ENCODE measurements at places on chromosomes 13 and 19.

DNA sequence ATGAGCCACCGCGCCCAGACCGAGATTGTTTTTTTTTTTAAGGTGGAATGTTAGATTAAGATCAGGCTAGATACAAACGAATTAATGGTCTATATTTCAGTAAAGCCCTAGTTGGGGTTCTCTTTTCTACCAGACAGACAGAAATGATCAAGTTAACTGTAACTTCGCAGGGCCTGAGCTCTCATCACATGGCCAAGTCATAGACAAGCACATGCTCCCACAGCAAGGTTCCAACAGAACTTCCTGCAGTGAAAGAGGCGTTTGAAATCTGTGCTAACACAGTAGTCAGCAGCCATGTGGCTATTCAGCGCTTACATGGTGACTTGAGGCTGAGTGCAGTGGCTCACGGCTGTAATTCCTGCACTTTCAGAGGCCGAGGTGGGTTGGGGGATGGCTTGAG lies 34.7 kb upstream of the SEMA6B start:
- no peak for DNase-seq

DNA sequence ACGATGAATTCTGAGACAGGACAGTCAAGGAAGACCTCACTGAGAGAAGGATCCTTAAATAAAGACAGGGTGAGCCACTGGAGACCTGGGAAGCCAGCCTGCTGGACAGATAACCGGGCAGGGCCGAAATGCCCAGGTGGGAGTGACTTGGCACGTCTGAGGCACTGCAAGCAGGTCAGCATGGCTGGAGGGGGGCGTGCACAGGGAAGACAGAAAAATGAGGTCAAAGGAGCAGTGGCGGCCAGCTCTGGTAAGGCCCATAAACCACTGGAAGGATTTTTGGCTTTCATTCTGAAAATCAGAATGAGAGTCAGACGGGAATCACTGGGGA lies 5.8 kb upstream of the ATP1A3 start:
- DNase-seq = no peak

DNA sequence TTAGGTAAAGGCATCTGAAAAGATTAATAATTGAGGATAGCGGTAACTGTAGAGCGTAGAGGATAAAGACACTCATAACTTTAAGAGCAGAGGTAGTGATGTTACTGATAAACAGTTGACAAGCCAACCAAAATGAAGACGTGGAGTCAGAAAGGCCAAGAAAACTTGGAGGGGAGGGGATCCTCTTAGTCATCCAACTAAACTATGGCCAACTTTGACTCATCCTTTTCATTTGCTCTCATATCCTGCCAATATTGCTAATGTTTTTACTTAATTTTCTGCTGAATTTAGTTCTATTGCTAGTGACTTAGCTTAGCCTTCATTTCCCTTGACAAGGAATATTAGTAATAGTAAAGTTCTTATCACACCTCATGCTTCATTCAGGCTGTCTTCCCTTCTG lies 13.4 kb downstream of the ITGBL1 start:
- no peak for DNase-seq

GRCh38 chr13:111886217-111886945 lies 180.6 kb upstream of the SOX1 start:
- no peak for DNase-seq

DNA sequence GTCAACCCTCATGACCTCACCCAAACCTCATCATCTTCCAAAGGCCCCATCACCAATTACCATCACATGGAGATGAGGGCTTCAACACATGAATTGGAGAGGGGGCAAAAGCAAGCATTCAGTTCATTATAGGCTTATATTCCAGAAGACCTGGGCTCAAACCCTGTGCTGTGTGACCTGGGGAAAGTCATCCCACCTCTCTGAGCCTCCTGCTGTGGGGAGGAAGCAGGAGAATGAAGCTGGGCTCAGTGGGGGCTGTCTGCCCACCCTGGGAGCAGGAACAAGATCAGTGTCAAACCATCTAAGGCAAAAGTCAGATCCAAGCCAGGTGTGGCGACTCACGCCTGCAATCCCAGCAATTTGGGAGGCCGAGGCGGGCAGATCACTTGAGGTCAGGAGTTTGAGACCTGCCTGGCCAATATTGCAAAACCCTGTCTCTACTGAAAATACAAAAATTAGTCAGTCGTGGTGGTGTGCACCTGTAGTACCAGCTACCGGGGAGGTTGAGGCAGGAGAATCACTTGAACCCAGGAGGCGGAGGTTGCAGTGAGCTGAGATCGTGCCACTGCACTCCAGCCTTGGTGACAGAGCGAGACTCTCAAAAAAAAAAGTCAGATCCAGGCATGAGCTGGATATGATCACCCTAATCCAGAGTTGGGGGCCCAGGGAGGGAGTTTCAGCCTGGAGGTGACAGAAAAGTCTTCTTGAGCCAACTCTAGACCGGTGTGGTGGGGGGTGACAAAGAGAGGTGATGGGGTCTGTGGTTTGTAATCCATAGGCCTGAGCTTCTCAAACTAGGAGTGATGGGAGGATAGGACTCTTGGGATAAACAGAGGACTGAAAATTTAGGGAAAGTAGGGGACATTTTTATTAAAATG lies 1.6 kb upstream of the TPM4 start:
- DNase-seq = no peak

DNA sequence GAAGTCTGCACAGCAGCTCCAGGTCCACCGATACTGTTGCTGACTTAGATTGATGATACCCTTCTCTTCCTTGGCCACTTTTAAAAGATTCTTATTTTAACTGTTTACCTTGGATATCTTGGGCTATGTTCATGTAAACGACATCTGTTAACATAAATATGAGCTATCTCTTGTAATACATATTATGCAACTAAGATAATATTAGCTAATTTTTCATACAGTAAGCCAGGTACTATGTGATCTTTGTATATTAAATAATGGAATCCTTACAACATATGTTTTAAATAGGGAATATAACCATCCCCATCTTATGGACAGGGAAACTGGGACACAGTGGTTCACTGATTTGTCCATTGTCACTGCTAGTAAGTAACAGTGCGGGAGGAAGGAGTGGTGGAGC lies 37.9 kb downstream of the TNFRSF19 start:
- no peak for DNase-seq

- no peak for DNase-seq
Measured at GRCh38 chr19:55528030-55528803, 8.7 kb downstream of the SBK2 start.

- peak; percentile 27 for DNase-seq
Measured at GRCh38 chr19:35460608-35461007, 12.6 kb downstream of the FFAR2 start.

- peak; percentile 76 for DNase-seq
Measured at GRCh38 chr13:75876142-75877050, 240.3 kb downstream of the LMO7 start.

- peak; percentile 42 for DNase-seq
Measured at GRCh38 chr13:50152655-50153309, 137.5 kb downstream of the KCNRG start.

GRCh38 chr13:25384758-25385410 lies 13.1 kb downstream of the ATP8A2 start:
- no peak for DNase-seq

DNA sequence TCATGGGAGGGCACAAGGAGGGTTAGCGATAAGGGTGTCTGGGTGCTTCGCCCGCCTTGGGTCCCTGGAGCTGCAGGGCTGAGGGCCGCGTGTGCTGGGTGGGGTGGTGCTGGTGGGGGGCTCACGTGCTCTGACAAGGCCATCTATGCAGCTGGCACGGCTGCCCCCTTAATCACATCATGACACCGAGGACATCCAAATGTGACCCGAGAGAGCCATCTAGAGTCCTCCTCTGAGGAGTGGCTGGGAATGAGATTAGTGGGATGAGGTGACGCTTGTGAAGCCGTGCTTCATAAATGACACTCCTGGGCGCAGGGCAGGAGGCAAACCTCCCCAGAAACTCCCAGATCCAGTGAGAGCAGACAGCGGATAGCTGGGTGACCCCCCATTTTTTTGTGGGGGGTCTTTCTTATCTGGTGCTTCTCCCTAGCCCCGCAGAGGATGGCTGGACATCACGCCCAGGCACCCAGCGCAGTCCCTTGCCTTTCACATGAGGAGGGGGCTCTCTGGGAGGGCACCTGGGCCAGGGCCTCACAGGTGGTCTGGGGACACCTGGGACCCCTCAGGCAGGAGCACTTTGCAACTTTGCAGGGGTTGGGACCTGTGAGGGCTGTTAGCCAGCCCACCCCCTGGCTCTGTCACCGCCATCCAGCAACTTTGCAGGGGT lies 6.6 kb downstream of the FZR1 start:
- no peak for DNase-seq

DNA sequence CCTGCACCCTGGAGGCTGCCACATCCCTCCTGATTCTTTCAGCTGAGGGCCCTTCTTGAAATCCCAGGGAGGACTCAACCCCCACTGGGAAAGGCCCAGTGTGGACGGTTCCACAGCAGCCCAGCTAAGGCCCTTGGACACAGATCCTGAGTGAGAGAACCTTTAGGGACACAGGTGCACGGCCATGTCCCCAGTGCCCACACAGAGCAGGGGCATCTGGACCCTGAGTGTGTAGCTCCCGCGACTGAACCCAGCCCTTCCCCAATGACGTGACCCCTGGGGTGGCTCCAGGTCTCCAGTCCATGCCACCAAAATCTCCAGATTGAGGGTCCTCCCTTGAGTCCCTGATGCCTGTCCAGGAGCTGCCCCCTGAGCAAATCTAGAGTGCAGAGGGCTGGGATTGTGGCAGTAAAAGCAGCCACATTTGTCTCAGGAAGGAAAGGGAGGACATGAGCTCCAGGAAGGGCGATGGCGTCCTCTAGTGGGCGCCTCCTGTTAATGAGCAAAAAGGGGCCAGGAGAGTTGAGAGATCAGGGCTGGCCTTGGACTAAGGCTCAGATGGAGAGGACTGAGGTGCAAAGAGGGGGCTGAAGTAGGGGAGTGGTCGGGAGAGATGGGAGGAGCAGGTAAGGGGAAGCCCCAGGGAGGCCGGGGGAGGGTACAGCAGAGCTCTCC lies 6.9 kb upstream of the CEACAM5 start:
- DNase-seq = no peak

DNA sequence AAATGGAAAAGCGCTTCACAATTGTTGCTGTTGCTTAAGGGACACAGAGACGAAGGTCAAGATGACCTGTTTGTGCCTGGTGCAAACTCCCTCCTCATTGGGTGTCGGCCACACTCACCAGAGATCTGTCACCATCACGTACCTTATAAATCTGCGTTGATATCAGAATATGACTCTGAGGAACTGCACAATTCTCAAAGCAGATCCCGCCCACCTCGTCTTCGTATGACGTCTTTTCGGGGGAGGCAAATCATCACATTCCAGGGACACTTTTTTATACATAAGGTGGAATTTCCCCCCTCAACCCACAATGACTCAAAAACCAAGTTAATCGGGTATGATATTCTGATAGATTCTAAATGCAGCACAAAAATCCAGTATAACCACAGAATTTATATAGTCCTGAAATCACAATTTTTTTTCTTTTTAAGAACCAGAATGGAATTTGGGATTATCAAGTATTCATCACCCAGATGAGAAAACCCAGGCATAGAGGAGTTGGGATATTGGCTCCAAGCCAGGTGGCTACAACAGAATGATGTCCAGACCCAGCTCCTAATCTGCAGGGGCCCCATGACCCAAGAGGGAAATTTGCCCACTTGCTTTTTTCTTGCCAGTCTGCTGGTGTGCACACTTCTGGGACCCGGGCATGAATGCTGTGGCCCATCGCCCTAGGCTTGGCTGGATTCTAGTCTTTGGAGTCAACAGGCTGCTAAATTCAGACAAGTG lies 50.6 kb upstream of the MTIF3 start:
- no peak for DNase-seq

DNA sequence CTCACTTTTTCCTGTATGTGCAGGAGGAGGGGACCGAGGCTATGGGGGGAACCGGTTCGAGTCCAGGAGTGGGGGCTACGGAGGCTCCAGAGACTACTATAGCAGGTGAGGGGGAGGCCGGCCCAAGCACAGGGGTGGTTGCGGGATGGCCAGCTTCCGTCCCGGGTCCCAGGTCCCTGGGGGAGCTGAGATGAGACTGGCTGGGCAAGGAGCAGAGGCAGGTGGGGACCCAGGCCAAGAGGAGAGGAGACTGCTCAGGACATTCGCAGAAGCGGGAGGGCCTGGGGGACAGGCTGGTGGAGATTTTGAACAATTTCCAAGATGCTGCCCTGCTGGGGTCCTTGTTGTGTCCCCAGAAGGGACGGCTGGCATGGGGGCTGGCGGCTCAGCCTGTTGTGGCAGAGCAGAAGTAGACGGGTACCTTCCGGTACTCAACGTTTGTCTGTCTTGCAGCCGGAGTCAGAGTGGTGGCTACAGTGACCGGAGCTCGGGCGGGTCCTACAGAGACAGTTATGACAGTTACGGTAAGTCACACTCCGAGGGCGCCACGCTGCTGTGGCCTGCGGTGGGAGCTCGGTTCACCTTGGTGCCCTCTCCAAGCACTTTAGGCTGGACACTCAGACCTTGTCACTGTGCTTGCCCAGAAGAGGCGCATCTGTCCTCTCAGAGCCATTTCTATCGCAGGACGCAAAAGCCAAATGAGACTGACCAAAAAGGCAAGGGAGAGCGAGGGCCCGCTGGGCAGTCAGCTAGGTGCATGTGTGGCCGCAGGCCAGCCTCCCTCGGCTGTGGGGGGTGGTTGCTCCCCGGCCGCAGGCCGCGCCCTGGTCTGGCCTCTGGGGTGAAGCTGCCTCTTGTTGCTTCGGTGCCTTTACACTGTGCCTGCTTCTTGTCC lies 2.6 kb downstream of the CIRBP start:
- DNase-seq = no peak

DNA sequence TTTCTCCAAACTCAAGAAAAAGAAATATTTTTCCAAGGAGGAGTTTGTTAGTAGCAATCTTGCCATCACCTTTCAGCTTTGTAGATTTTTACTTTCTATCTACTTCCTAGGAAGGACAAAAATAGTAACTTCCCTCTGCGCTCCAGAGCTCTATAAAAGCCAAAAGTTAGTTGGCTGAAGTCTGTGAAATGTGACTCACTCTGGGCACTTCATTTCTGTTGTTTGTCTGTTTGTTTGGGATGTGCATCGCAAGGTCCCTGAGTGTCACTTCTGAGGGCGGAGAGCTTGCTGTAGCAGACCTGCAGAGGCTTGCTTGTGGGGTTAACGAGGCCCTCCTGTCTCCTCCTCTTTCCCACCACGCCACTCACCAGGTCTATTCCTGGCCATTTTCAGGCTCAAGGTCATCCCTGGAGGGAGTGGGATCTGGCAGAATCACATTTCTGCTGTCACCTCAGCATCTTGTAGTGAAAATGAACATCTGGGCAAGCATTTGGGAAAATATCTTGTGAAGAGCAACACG lies 307.6 kb downstream of the GPC6 start:
- no peak for DNase-seq

DNA sequence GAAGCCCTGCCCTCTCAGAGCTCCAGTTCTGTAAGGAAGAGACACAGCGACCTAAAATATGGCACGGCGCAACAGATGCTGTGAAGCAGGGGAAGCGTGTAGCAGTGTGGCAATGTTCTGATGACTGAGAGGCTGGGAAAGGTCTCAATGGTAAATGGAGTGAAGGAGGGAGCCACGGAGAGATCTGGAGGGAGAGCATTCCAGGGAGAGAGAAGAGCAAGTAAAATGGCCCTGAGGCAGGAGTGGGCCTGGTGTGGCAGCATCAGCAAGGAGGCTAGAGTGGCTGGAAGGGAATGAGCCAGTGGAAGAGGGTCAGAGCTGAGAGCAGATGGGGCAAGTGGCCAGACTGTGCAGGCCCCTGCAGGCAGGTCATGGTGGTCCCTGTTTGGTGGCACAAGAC lies 16.4 kb downstream of the RCN3 start:
- no peak for DNase-seq

- DNase-seq = no peak
Measured at GRCh38 chr19:44856421-44857083, 10.5 kb downstream of the NECTIN2 start.
